Stimulated activated CD4-positive, alpha-beta T cell treated with anti-CD3 and anti-CD28 coated beads, Interleukin-2, amount 100 ng/mL, for 24 hours (primary cell): ENCODE measurements at places on chromosomes 3 and 15.

DNA sequence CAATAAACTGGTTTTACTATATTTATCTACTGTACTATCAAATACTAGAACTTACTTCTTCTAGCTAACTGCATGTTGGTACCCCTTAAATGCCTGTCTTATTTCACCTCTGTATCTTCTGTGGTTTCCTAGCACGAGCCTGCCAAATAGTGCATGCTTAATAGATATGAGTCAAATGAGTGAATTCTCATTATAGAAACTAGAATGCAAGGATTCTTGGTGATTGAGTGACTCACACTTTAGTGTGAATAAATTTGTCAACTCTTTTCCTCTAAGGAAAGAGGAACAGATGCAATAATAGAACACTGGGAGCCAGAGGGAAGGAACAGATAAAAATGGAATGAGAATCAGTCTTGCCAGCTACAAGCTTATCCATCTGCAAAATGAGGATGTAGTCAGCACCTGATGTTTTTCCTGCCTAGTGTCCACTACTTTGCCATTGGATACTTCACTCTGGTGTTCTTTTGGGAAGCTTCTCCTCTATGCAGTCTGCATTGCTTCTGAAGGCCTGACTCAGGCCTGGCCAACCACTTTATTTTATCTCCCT lies 189.1 kb upstream of the CADPS start:
- no peak for DNase-seq

DNA sequence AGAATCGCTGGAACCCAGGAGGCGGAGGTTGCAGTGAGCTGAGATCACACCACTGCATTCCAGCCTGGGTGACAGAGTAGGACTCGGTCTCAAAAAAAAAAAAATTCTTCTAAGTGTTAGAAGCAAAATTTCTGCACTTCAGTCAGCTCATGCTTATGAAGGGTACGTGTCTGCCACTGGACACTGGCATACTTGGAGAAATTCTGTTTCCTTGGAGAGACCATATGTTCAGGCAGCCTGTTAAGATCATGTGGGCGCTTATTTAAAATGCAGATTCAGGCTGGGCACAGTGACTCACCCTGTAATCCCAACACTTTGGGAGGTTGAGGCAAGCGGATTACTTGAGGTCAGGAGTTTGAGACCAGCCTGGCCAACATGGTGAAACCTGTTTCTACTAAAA lies 85.6 kb upstream of the IQSEC1 start:
- no peak for DNase-seq

- no peak for DNase-seq
Observed at GRCh38 chr3:128408693-128409623, 57.7 kb downstream of the DNAJB8 start.

DNA sequence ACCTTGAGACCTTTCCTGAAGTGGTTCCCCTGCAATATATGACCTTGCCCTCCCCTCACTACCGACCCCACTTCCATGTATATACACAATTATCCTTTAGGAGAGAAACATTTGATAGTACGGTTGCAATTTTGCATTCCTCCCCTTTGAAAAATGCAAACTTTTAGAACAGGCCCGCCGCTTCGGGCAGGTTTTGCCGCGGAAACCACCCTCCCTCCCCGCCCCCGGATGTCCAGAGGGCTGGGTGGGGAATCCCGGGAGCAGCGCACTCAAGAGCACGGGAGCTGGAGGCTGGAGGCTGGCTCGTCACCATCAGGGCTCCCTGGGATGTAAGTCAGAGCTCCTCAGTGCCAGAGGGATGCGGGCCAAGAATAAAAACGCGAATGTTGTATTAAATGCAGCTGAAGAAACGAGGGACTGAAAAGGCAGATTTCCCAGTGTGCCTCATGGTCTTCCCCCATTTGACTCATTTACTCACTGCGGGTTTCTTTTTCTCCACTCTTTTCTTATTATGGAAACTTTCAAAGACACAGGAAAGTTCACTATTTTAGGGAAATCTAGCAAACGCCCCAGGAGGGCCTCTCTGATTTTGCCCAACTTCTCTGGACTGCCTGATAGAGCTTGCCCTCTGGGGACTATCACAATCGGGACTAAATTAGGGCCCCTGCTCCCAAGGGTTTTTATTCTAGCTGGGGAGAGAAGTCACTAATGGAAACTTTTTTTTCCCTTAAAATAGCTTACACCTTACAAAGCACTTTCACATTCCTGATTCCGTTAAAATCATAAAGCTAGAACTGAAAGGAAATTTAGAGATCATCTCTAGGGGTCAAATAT lies 2.9 kb upstream of the USP3 start:
- peak; percentile 41 for DNase-seq

- no peak for DNase-seq
Observed at GRCh38 chr3:149021830-149022229, 30.5 kb downstream of the GYG1 start.
